Nephron progenitor cell (in vitro differentiated cells): ENCODE measurements at places on chromosomes 11 and 22.

DNA sequence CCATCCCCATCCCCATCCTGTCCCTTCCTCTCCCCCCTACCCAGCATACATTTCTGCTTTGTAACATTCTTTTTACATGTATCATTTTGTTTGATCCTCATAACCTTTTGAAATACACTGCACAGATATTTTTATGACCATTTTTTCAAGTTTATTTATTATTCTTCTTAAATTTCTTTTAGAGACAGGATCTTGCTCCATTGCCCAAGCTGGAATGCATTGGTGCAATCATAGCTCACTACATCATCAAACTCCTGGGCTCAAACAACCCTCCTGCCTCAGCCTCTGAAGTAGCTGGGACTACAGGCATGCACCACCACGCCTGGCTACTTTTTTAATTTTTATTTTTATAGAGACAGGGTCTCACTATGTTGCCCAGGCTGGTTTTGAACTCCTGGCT lies 99.4 kb upstream of the AKIP1 start:
- no peak for DNase-seq

- no peak for DNase-seq
Measured at GRCh38 chr11:1405186-1406020, 15.7 kb downstream of the BRSK2 start.

DNA sequence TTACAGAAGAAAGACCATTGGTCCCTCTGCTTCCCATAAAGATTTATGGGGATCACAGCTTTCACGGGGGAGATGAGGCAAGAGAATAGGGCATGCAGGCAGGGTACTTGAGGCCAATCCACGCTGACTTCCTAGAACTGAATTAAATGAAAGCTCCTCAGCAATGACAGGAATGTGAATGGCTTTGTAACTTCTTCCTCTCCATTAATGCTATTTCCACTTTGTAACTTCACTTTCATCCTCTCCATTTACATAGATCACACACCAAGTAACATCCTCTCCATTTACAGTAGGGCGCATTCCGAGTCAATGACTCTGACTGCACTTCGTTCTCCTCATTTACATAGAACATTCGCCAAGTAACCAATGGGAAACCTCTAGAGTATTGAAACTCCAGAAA lies 89.8 kb downstream of the PIWIL4 start:
- no peak for DNase-seq

GRCh38 chr11:128336203-128336602 lies 251.2 kb downstream of the ETS1 start:
- peak; percentile 82 for DNase-seq

DNA sequence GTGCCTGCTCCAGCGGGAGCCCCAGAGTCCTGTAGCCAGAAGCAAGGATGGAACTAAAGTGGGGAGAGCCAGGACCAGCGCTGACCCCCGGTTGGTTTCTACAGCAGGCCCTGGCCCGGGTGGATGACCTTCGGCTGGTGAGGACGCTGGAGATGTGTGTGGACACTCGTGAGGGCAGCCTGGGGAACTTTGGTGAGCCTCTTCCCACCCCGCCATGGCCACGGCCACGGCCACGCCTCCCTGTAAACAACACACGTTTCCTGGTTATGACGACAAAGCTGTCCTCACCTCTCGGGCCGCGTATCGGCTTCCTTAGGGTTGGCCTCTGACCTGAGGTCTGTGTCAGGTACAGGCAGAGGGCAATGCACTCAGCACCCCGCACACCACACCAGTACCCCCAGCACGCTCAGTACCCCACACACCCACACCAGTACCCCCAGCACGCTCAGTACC lies 4.1 kb downstream of the LRRC56 start:
- peak; percentile 5 for DNase-seq

GRCh38 chr11:67662142-67662834 lies 11.8 kb upstream of the ACY3 start:
- DNase-seq, result no peak

DNA sequence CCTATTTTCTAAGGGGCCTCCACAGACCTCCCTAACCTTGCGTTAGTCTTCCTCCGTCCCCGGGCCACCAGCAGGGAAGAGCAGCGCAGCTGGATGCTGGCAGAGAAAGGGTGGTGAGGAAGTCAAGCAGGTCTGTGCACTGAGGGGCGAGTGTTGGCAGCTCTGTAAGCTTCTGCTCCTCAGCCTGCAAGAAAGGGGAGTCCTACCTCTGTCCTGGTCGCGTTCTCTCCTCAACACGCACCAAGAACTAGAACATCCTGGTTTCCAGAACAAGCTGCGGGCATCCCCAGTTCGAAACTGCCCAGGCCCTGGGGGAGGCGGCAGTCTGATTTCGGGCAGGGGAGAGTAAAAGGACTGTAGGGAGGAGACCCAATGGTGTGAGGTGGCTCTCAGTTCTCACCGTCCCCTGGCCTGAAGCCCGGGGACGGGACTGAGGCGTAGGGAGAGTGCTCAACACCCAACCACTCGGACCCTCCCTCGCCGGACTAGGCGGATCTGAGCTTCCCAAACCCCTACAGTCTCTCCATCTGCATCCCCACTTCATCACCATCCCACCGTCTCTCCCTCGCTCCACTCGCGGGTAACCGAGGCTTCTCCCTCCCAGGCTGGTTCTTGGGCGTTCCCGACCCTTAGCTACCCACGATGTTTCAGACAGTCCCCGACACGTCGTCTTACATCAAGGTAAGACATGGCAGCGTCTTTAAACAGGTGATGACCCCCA lies 7.7 kb upstream of the FLI1 start:
- peak; percentile 14 for DNase-seq

DNA sequence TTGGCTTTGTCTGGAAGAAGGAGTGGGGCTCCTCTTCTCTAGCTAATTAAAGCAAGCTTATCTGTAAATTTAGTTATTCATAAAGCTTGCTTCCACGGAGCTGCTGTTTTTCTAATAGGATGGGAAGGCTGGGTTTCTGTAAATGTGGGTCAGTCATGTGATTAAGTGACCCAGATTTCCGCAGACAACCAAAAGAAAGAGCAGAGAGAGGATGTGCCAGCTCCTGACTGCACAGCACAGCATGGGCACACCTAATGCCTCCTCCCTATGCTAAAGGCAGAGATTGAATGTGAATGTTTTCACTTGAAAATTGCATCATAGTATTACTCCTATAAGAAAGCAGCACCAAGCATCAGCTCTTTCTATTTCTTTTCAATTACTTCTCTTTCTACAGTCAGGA lies 160.2 kb downstream of the FAT3 start:
- no peak for DNase-seq

GRCh38 chr22:36258701-36259614 lies 6.0 kb downstream of the APOL1 start:
- DNase-seq, result peak; percentile 52

DNA sequence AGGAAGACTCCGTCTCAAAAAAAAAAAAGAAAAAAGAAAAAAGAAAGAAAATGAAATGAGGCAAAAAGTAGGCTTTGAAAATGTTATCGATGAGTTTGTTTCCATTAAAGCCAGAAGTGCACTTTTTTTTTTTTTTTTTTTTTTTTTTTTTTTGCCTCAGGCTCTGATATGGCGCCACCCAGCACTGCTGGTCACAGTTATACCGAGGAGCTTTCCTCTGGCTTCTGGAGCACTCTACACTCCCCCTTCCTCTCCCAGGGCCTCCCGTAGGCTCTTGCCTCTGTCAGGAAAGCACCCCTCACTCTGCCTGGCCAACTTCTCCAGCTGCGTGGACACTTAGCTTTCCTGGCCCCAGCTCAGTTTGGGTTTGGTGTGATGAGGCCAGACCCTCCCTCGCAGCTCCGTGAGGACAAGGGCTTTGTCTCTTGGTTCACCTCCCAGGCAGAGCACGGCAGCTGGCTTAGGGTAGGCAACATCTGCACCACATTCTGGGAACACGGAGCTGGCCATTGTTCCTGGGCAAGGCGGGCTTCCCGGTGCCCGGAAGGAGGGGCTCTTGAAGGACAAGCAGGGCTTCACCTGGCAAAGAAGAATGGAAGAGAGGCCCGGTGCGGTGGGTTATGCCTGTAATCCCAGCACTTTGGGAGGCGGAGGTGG lies 16.9 kb downstream of the FADS2 start:
- no peak for DNase-seq

GRCh38 chr11:15720460-15720859 lies 605.7 kb downstream of the INSC start:
- no peak for DNase-seq

GRCh38 chr11:128182844-128183243 lies 404.5 kb downstream of the ETS1 start:
- no peak for DNase-seq

DNA sequence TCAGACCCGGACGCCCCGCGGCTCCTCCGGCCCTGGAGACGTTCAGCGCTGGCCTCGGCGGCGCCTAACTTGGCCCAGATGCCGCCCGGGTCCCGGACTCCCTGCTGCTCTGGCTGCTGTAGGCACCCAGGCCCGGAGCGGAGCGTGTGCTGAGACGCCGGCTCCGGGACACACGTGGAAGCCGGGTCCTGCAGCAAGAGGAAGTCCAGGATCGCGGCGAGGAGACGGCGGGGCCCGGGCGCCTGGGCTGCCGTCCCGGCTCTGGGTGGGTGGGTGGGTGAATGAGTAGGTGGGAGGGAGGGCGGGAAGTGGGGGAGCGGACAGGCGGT lies 223 bp downstream of the WT1 start:
- no peak for DNase-seq

GRCh38 chr11:68659158-68659921 lies 25.0 kb upstream of the GAL start:
- no peak for DNase-seq

DNA sequence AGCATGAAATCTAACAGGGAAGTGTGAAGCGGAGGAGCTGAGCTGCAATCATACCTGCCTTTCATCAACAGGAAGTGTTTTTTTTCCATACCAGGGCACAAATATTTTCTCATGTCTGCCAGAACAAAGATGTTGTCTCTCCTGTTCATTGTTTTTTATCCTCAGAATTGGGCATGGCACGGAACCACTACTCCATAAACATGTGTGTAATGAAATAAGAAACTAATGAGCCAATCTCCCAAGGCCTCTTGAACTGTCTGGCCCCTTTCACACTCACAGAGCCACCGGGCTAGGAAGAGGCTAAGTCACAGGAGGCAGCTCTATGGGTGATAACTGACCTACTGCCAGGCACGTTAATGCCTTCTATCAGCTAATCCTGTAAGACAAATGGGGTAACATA lies 124.4 kb downstream of the ETS1 start:
- no peak for DNase-seq

DNA sequence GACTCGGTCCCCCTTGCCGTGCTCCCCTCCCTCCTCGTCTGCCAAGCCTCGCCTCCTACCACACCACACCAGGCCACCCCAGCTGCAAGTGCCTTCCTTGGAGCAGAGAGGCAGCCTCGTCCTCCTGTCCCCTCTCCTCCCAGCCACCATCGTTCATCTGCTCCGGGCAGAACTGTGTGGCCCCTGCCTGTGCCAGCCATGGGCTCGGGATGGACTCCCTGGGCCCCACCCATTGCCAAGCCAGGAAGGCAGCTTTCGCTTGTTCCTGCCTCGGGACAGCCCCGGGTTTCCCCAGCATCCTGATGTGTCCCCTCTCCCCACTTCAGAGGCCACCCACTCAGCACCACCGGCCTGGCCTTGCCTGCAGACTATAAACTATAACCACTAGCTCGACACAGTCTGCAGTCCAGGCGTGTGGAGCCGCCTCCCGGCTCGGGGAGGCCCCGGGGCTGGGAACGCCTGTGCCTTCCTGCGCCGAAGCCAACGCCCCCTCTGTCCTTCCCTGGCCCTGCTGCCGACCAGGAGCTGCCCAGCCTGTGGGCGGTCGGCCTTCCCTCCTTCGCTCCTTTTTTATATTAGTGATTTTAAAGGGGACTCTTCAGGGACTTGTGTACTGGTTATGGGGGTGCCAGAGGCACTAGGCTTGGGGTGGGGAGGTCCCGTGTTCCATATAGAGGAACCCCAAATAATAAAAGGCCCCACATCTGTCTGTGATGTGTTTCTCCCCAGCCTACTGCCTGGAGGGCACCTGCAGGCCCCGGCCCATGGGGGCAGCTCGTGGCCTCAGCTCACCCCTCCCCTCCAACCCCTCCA lies 29.8 kb downstream of the CAPN1 start:
- no peak for DNase-seq

- no peak for DNase-seq
Measured at GRCh38 chr11:36097219-36097650, 153.4 kb downstream of the LDLRAD3 start.

DNA sequence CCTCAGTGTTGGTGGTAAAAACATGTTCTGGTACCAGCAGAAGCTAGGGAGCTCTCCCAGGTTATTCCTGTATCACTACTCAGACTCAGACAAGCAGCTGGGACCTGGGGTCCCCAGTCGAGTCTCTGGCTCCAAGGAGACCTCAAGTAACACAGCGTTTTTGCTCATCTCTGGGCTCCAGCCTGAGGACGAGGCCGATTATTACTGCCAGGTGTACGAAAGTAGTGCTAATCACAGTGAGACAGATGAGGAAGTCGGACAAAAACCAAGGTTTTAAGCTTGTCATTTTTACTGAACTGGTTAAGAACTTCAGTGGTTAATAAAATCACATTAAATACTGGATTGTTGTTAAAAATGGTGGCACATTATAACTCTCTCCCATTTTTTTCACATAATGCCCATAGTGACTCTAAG lies 42.6 kb upstream of the VPREB1 start:
- DNase-seq, result no peak

GRCh38 chr11:65298131-65298535 lies 16.5 kb upstream of the CDC42EP2 start:
- DNase-seq, result no peak

GRCh38 chr11:120028181-120028896 lies 109.6 kb downstream of the TRIM29 start:
- DNase-seq, result no peak

- DNase-seq, result peak; percentile 53
Measured at GRCh38 chr11:38791346-38791961, 2193.4 kb upstream of the RAG2 start.

GRCh38 chr11:126186025-126186698 lies 25.3 kb downstream of the RPUSD4 start:
- DNase-seq, result no peak

- no peak for DNase-seq
Measured at GRCh38 chr11:2776351-2777061, 76.7 kb upstream of the KCNQ1OT1 start.

- no peak for DNase-seq
Measured at GRCh38 chr11:26244207-26244606, 87.7 kb upstream of the ANO3 start.

- DNase-seq, result no peak
Measured at GRCh38 chr22:39717099-39717498, 146.5 kb downstream of the CACNA1I start.

DNA sequence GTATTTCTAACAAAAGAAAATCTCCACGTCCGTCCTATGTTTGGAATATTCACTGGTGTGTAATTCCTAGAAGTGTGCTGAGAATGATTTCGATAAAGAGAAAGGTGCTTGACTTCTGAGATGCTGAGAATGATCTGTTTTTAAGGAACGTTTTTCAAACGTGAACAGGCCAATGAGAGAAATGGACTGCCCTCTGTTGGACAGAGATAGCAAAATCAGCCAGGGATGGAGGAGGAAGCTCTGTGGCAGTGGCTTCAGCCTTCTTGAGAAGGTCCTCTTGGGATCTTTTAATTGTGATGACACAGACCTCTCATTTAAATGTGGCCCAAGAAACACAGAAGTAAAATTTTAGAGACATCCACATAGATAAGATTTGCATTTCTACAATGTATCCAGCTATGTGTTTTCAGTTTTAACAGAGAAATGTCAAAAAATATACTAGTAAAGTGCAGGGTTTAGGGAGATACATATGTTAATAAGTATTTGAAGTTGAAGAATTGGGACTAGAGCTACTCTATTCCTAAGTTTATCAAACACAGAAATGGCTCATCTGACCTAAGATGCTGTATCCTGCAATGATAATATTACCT lies 84.0 kb upstream of the RCN1 start:
- peak; percentile 33 for DNase-seq

GRCh38 chr11:3867209-3868091 lies 12.0 kb downstream of the STIM1 start:
- DNase-seq, result no peak
